Dermis microvascular lymphatic vessel endothelial cell (primary cell): ENCODE measurements at places on chromosomes 11 and 22. TPM values are rescaled to one million over a fixed set of nuclear protein-coding genes. Genes with fewer than 3 reads are reported as not detected.
A peak's percentile ranks its signal among the peaks of the same experiment; 100 is the strongest.

The TMEM151A gene
- total RNA-seq, result under 0.01 TPM in 1 of 2 replicates, not detected in the other

The BAIAP2L2 gene
- total RNA-seq, result 0.25 TPM in 1 of 2 replicates, not detected in the other

The GAS2 gene
- total RNA-seq, result 0.51 and 0.63 TPM in 2 replicates

The MYEOV gene
- under 0.01 and 0.39 TPM in 2 replicates for total RNA-seq

The SAA4 gene
- not detected in 2 replicates for total RNA-seq

The SLC29A2 gene
- 0.77 and 1.0 TPM in 2 replicates for total RNA-seq

DNA sequence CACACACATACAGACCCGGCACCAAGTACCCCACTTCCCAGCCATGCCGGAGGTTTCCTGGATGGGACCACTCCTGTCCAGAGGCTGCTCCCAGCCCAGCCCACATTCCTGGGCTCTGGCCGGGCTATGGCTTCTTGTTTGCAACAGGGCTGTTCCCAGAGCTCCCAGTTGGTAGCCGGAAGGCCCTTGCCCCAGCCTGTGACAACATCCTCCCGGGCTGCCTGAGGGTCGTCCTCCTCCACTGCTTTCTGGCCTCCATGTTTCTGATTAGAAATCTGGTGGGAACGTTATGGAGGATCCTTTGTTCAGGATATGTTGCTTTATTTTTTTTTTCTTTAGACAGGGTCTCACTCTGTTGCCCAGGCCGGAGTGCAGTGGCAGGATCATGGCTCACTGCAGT lies 952 bp upstream of the CYP2D6 start:
- no peak for DNase-seq

DNA sequence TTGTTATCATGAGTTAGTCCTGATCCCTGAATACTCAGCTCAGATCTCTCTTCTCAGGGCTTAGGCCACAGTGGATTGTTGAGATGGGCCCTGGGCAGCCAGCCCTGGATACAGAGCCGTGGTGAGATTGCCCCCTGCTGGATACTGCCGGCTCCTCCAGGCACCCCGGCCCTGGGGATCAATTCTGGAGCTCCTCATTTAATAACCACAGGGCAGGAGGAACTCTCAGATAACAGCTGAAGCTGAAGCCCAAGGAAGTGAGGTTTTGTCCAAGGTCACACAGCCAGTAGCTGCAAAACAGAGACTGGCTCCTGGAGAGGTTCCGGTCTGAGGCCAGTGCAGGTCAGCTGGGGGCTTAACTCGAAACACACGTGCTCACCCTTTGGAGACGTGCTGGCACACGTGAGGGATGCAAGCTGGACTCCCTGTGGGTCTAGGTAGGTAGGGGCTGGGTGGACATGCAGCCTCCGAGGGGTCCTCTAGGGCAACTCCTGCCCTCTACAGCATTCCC lies 16.0 kb downstream of the USH1C start:
- peak; percentile 34 for DNase-seq

- no peak for DNase-seq
Measured at GRCh38 chr11:20364341-20364792, 853 bp downstream of the HTATIP2 start.

DNA sequence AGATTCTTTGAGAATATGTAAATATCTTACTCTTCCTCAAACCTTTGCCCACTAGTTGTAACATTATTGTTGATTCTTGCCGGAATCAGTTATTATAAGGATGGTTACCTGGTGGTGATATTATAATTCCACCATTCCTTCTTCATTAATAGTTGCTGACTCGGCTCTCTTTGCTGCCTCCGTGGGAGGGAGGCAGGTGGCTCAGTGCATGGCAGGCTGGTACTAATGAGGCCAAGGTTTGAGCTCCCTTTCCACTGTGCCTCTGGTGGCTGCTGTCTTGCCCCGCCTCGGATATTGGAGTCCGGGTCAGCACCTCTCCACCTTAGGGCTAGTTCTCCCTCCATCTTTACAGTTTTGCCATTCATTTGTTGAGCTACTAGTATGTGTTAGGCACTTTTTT lies 12.7 kb downstream of the CD6 start:
- DNase-seq, result no peak

DNA sequence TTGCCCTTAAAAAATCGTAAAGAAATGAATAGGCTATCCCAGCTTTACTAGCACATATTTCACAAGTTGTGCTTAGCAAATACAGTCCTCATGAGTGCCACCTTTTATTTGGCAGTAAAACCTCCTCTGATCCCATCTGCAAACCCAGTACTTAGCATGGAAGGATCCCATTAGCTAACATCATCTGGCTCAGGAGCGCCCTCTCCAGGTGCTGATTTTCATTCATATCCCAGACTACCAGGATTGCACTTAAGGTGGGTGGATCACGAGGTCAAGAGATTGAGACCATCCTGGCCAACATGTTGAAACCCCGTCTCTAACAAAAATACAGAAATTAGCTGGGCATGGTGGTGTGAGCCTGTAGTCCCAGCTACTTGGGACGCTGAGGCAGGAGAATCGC lies 76.1 kb upstream of the PAX6 start:
- DNase-seq, result peak; percentile 5

GRCh38 chr11:130162733-130163132 lies 3.2 kb downstream of the ST14 start:
- DNase-seq, result no peak

DNA sequence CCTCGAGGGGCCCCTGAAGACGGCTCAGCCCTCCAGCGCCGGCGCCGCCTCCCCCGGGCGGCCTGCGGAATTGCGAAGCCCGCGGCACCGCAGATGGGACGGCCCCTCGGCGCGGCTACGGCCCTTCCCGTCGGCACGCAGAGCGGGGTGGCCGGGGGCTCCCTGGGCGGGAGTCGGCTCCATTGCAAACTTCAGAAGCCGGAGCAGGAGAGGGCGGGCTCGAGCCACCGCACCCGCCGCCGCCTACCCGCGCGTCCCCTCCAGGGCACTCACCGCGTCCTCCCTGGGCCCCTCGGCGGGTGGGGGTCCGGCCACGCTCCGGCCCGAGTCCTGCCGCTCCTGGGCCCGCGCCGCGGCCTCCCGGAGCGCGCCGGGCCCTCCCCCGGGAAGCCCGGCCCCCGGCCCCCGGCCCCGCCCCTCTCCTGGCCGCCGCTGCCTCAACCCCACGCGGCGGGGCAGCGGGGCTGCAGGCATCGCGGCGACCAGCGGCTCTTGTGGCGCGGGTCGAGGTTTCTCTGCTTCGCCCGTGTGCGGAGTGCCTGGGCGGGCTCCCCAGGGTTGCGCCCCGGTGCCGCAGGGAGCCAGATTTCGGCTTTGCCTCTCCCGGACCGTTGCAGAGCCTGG lies at the start of gene PACSIN3:
Gene PACSIN3, minus strand, starts transcription at position 359 of the 624 bp plus-strand sequence. CDS start 3,707 bp downstream, outside the sequence.
- no peak for DNase-seq

GRCh38 chr22:46062971-46063631 lies 86.1 kb upstream of the WNT7B start:
- DNase-seq, result no peak
